GM12891 (cell line): ENCODE measurements at places on chromosomes 5 and 9.

- no peak for DNase-seq
These were observed 99.8 kb downstream of the RALGPS1 start for GRCh38 chr9:127014216-127014909.

GRCh38 chr9:90009447-90009846 lies 404.6 kb downstream of the GADD45G start:
- peak; percentile 19 for DNase-seq

DNA sequence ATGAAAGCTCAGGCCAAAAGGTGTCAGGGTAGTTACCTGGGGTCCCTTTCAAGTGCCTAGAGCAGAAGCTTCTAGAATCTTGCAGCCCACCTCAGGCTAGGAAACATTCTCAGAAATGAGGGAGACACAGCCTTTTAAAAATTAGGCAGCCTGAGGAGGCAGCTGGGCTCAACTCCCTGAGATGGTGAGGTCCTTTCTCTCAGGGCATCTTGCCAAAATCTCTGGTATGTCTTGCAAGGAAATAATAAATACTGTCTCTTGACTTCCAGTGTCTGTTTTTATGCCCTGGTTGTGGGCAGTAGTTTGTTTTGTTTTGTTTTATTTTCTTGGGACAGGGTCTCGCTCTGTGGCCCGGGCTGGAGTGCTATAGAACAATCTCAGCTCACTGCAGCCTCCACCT lies 100.9 kb upstream of the APC start:
- DNase-seq: no peak

DNA sequence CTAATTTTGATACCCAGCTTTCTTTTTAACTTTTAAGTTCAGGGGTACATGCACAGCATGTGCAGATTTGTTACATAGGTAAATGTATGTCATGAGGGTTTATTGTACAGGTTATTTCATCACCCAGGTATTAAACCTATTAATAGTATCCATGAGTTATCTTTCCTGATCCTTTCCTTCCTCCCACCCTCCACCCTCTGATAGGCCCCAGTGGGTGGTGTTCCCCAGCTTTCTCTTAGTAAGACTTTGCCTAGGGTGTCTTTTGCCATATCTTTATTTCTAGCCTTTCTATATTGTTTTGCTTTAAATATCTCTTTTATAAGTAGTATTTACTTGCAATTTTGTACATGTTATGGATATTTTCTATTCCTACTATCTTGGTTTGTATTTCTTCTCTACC lies 243.7 kb downstream of the SGCD start:
- DNase-seq: no peak
